Stimulated activated CD4-positive, alpha-beta T cell treated with anti-CD3 and anti-CD28 coated beads, TNF-alpha, amount 100 ng/mL, for 48 hours (primary cell): ENCODE measurements at places on chromosomes 3 and 15.

GRCh38 chr3:45541326-45542321 lies 52.9 kb upstream of the LIMD1 start:
- DNase-seq = no peak

- no peak for DNase-seq
Measured at GRCh38 chr15:39595338-39596221, 14.7 kb downstream of the THBS1 start.

- DNase-seq = peak; percentile 27
Measured at GRCh38 chr15:64009798-64010261, 36.5 kb downstream of the DAPK2 start.

DNA sequence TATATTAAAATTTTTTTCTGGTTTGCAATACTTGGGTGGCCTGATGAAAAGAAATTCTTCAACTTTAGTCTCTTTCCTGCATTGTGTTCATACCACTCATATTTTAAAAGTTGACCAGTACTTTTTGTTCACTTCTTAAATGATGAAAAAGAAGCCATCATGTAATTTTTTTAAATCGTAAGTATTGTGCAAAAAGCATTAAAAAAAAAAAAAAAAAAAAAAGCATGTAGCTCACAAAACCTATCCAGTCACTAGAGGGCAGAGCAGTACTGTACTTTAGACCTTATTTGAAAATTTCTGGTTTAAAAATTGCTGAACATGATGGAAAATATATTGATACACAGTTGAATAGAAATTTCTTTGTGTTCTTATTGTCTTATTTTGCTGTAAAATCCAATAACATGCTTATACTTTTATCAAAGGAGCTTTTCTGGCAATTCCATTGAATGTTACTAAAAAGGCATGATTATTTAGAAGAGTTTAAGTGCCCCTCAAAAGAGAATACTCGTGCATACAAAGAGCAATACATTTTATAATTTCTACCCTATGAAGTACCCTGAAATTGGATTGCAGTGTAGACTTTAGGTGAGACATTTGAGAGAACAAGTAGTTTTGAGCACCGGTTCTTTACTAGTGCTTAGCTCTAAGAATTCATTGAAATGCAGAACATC lies 137.7 kb downstream of the BBX start:
- DNase-seq = no peak

DNA sequence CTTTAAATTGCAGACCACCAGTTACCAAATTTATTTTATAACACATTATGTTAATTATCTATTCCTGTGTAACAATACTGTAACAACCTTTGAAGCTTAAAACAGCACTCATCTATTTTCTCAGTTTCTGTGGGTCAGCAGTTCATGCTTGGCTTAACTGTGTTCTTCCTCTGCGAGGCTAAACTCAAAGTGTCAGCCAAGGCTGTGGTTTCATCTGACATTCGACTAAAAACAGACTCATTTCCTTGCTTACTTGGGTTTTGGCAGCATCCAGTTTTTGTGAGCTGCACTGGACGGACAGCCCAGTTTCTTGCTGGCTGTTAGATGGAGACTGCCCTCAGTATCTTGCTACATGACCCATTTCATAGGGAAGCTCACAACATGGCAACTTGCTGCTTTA lies 247.3 kb upstream of the KCNH8 start:
- no peak for DNase-seq

- no peak for DNase-seq
Measured at GRCh38 chr3:177622520-177622919, 425.2 kb upstream of the TBL1XR1 start.

DNA sequence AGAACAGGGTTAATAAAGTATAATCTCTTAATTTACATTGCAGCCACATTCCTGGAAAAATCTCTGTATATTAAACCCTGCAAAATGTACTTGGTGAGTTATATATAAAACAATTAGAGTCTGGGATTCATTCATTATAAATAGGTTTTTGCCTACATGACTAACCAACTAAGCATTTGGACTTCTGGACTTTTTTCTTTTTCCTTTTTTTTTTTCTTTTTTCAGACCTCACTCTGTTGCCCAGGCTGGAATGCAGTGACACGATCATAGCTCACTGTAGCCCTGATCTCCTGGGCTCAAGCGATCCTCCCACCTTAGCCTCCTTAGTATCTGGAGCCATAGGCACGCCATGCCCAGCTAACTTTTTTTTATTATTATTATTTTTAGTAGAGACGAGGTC lies 4.5 kb downstream of the DNAJC13 start:
- DNase-seq = no peak
